ENCODE measurements at places on chromosomes 7 and 10.

- DNase-seq: no peak
Observed at GRCh38 chr7:158945519-158945918, 89.2 kb downstream of the DYNC2I1 start.

DNA sequence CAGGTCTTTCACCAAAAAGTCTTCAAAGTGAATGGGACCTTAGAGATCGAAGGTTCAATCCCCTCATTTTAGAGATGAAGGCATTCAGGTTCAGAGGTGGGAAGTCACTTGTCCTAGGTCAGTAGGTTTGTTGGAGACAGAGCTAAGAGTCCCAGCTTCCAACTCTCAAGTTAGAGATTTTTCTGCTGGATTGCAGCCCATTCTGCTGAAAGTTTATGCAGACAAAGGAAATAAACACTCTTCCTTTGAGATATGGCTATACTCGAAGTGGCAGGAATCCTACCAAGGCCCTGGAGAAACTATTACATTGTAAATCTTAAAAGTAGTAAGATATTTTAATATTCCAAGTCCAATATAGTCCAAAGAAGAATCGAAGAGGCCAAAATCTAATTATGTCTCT, 64.4 kb downstream of the LYZL1 start:
- DNase-seq: no peak

DNA sequence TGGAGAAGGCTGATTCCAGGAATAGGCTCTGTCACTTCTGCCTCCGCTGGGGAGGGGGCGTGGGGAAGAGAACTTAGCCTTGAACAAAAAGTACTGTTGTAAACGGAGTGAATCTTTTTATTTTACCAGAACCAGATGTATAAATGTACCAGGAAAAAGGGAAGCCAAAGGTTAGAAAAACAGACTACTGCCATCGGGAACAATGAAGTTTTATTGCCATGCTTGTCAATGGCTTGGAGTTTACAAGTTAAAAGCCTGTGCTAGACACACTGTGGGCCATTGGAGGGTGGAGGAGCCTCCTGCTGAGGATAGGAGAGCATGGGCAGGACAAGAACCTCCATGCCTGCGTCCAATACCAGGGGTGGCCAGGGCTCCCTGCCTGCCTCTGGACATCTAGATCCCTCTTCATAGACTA, 161.7 kb upstream of the LYZL2 start:
- DNase-seq: no peak

DNA sequence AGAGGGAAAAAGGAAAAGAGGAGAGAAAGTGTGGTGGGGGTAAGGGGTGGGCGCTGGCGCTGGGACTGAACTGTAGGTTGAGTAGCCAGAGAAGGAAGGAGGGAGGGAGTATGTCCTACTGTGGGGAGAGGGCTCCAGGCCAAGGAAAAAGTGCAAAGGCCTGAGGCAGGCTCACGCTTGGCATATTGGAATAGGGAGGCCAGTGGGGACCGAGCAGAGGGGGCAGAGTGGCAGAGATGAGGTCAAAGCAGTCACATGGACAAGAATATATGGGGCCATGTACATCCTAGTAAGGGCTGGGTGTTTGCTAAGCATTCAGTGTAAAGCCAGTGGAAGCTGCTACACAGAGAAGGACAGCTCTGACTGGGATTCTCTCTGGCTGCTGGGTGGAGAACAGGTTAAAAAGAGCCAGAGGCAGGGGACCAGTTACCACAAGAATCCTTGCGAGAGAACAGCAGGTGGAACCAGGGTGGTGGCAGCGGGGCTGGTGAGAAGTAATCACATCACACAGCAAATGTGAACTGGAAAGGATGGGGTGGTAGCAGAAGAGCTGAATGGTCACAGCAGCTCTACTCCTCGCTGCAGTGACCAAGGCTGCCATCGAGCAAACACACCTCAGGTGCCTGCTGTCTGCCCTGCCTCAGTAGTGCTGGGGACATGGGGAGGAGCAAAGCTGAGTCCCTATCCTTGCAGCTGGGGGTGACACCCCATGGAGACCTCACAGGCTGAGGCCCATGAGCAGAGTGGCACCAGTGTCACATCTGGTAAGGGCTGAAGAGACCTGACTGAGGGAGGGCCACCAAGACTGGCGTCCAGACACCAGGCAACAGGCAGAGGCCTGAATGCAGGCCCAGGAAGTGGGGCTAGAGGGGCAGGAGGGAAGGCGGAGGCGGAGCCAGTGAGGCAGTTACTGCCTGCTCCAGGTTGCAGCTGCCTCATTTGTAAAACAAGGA, 39.5 kb downstream of the FAM53B start:
- DNase-seq: no peak

GRCh38 chr10:80474597-80474910, 20.4 kb downstream of the TSPAN14 start:
- DNase-seq: no peak

DNA sequence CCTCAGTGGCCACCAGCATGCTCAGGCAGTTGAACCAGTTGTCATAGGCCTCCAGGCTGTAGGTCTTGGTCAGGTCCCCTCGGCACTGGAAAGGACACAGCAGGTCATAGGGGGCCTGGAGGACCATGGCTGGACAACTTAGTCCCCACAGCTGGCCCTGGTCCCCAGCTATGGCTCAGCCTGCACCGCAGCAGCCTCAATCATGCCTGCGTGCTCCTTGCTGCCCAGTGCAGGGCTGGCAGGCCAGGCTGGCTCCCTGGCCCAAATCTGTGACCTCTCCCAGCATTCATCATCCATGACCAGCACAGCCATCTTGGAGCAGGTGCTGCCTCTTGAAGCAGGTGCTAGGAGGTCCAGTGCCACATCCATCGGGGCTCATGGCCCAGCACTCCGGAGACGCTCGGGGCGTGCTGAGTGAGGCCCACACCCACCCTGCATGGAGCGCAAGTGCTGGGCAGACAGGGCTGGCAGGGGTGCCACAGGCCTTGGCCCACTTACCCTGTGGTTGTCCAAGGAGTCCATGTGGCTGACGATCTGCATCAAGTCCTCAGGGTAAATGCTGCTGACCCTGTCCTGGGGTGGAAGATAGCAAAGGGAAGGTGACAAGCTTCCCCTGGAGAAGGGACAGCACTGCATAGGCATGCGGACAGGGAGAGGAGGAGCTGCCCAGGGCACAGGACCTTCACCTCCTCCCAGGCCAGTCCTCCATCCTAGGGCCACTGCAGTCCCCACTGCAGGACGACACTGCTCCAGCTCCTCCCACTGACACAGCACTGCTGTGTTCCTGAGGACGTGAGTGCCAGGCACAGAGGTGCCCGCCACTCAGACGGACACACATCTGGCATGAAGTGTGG, 61.7 kb downstream of the CSGALNACT2 start:
- DNase-seq: no peak

- peak; percentile 48 for DNase-seq
Observed at GRCh38 chr10:72320676-72321247, 34.0 kb downstream of the DNAJB12 start.

- no peak for DNase-seq
Observed at GRCh38 chr10:131676046-131676799, 224.6 kb upstream of the PPP2R2D start.

- no peak for DNase-seq
Observed at GRCh38 chr10:125584954-125585353, 98.0 kb downstream of the TEX36 start.

- DNase-seq: peak; percentile 1
Observed at GRCh38 chr10:78756604-78757343, 312.0 kb upstream of the ZMIZ1 start.

- peak; percentile 65 for DNase-seq
Observed at GRCh38 chr7:141551094-141551781, at the start of gene AGK. Gene AGK, plus strand, starts transcription at chr7:141551410. Its CDS starts 4,057 bp downstream, at chr7:141555467.

DNA sequence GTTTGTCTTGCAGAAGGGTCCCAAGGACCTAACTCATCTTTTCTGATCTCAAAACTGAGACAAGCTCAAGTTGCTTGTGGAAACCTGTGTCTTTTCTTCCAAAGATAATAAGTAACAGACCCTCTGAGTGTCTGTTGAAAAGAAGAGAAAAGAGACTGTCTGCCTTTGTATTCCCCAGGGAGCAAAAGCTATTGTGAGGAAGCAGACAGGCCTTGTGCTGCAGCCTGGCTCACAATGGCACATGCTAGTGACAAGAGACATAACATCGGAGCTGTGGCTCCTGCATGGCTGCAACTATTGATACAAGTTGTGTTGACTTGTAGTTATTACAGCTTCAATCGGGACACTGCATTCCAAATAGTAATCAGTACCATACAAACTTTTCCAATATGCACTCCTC, 202.9 kb downstream of the DKK1 start:
- no peak for DNase-seq

DNA sequence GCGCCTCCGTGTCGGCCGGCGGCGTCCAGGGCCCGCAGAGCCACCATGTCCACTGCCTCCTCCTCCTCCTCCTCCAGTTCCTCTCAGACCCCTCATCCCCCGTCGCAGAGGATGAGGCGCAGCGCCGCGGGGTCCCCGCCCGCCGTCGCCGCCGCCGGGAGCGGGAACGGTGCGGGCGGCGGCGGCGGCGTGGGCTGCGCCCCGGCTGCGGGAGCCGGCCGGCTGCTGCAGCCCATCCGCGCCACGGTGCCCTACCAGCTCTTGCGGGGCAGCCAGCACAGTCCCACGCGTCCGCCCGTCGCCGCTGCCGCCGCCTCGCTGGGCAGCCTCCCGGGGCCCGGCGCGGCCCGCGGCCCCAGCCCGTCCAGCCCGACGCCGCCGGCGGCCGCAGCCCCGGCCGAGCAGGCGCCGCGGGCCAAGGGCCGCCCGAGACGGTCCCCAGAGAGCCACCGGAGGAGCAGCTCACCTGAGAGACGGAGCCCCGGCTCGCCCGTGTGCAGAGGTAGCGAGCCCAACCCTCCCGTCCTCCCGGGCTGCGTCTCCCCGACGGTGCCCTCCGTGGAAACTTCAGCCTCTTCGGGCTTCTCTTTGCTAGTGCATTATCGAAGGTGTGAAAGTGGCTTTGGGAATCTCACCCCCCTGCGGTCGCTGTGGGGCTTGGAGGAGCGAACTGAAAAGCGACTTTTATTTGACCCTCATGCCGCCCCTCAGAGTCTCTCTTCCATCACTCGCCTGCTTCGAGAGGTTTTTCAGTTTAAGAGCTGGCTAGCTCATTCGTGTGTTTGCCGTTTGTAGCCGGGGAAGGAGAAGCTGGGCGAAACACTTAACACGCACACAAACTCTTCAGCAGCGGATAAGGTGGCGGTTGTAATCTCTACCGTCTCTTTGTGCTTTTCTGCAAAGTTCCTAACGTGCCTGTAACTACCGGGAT, 975 bp downstream of the GLCCI1 start:
- DNase-seq: peak; percentile 30

GRCh38 chr7:129053938-129054437, 923 bp downstream of the TNPO3 start:
- no peak for DNase-seq
